ENCODE measurements at places on chromosomes 12 and 14.

DNA sequence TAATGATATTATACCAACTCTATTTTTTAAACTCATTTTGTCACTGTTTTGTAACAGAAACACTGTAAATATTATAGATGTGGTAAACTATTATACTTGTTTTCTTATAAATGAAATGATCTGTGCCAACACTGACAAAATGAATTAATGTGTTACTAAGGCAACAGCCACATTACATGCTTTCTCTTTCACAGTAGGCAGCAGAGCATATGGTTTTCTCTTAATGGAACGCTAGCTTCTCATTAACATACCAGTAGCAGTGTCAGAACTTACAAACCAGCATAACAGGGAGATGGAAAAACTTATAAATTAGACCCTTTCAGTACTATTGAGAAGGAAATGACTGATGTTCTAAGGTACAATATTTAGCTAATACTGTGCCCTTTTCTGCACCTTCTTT, 398.8 kb downstream of the PRKD1 start:
- DNase-seq: no peak

- DNase-seq: no peak
These were observed 68.1 kb downstream of the NUAK1 start for GRCh38 chr12:106070611-106071010.

DNA sequence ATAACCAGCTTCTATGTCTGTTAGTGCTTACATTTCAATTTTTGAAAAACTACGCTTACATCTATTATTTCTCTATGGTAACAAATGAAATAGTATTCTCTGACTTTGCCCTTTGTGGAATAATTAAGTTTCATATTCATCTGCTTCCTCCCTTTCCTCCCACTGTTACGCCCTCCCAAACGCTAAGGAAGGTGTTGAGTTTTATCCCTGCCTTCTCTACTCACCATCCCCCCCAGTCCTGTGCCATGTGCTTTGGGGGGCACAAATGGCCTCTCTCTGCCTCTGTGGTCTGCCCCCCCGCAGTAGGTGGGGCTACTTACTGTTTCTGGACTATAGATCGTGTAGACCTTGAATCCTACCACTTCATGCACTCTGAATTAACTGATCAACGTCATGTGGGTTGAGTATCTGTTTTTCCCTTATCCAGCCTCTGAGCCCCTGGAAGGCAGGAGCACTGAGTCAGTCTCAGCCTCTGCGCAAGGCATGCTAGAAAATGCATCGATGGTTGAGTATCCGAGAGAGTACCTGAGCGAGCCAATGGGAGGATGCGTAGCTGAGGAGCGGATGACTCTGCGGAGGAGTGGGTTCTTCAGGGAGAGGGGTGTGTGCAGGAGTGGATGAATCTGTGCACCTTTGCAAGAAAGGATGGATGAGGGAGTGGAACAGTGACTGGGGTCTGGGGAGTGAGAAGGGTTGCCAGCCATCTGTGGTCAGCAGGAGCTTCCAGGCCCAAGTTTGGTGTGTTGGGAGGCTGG, 114.5 kb upstream of the RTL1 start:
- DNase-seq: no peak

DNA sequence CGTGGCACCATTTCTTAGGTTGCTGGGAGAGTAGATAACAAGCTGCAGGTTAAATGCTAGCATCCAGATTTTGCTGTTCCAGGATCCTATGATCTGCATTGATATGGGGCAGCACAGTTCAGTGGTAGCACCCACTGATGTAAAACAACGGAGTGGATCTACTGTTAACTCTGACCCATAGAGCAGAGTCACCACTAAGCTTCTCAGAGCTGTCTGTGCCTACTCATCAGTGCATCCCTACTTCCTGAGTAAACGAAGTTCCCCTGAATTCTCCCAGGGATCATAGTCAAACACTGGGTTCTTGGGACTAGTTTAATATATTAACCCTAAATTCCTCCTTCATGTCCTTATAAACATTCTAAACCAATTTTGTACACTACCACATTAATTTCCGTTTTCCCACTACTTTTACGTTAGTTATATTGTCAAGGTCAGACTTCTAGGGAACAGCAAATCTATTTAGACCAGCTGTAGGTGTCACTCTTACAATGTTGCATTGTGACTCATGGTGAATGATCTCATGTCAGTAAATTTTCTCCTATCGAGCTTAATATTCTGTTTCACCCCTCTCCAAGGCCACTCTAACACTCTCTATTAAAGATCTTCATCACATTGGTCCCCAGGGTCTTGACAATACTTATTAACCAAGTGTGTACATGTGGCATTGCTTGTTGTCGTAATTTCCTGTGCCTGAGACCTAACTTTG, 10.3 kb downstream of the RERGL start:
- no peak for DNase-seq

- no peak for DNase-seq
These were observed 45.7 kb upstream of the KRAS start for GRCh38 chr12:25296381-25296780.

DNA sequence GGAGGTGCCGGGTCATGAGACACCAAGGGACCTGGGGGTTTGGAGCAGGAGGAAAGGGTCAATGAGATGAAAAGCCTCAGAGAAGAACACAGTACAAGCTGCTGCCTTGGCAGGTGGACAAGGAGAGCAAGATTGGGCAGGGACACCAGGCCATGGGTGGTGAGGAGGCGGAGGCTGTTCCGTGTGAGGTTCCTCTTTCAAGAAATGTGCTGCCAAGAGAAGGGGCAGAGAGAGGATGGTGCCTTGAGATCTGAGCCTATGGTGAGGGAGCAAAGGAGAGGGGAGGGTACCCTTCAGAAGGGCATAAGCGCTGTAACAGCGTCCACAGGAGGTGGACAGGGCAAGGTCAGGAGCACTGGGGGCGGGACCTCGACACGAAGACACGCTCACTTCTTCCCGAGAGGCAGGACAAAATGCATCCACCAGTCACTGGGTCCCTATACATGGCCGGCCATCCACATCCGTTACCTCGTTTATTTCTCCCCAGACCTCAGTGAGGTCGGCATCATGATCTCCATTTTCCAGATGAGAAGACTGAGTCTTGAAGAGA, 100.2 kb downstream of the B4GALNT3 start:
- DNase-seq: no peak
